MCF 10A (cell line): ENCODE measurements at places on chromosomes 6 and 20.

- no peak for DNase-seq
These were observed 106.8 kb upstream of the MARCKS start for GRCh38 chr6:113750151-113750855.

DNA sequence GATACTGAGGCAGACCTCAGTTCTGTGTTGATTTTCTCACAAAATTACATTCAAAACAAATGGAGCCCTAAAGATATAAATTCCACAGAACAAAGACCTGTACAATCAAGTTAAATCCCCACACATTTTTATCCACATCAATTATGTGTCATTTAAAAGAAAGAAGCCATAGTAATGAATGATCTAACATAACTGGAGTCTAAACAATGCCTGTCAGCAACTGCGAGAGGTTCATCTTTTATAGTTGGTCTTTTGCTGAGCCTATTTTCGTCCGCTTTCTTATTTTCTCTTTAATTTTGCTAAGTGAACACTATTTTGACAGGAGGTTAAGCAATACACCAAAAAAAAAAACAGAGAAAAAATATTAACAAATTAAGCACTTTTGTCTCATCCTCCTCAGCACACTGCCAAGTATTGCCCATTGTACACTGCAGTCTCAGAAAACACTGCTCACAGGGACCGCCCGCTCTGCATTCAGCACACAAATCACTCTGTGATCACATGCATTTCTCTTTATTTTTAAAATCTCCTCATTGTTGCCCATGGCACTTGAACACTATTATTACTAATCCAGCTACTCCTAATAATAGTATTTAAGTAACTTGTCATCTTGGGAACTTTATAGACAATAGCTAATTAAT is 140.8 kb downstream of the BTBD9 start:
- DNase-seq, result no peak

DNA sequence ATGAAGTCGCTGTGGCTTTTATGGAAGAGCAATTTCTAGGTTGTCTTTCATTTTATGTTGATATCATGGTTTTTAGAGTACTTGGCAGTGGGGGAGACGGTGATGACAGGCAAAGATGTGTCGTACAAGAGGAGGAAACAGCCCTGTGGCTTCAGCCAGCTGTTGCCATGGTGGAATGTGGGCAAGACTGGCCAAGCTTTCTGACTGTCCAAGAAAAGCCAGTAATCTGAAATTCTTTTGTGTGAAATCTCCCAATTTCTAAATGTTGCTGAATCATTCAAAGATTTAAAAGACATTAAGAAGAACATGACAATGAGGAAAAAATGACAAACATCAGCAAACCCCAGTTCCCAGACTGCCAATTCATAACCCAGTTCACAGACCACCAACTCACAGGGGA is 23.1 kb downstream of the PFDN4 start:
- no peak for DNase-seq

- DNase-seq, result peak; percentile 59
These were observed 79.4 kb downstream of the CD24 start for GRCh38 chr6:106894978-106895702.

DNA sequence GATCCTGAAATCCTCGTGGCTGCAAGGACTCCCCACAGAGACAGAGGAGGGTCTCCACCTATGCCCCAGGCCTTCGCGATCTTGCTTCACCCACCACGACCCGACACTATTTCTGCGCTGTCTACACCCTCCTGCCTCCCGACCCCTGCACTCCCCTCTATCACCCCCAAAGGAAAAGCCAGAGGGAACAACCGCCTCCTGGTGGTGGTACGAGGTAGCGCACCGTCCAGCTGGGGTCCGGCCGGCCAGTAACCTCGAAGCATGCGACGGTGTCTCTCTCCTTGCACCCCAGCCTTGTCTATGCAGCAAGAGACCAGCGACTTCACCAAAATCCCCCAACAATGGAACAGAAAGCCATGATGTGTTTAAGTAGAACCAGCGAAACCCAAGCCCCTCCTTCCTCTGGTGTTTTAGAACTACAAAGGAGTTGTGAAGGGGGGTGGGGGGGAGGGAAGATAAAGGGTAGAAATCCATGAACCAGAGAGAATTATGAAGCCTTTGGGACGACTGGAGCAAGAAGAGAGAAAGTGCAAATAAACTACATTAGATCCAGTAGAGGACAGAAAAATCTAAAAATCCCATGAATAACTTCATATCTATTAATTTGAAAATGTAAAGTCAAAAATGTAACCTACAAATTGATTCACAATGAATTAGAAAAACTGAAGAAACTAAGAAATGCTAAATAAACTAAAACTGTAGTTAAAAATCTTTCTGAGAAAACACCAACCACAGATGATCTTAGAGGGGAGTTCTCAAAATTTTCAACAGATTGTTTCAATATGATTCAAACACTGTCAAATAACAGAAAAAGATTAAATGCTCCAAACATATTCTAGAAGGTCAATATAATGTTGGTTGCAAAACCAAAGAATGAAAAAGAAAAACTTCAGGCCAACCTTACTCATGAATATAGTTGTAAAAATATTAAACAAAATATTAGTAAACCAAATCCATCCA is 168.0 kb downstream of the CDK19 start:
- DNase-seq, result no peak

- DNase-seq, result no peak
These were observed 113.9 kb downstream of the HIVEP1 start for GRCh38 chr6:12126051-12126450.

DNA sequence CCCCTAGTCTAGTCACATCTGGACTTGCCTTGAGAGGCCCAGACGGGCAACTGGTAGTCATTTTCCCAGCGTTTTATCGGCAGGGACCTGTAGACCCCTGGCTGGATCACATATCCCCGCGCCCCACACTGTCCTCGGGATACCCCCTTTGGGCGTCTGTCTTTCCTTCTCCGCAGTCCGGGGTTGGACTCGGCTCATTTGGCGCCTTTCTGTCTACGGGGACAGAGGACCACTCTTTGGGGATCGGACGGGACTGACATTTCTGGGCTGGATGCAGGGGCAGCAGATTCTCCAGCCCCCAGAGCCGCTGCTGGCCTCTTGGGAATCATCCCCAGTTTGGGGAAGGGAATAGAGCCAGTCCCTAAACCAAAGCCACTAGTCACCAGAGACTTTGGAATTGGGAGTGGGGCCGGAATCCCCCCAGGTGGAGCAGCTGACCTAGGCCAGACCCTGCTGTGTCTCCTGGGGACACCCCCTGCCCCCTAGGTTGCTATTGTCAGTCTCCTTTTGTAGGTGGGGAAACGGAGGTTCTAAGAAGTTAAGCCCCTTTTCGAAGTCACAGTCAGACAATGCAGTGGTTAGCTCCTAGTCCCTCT is 734 bp downstream of the FAM110A start:
- no peak for DNase-seq
